ENCODE measurements at places on chromosomes 2 and 18.

DNA sequence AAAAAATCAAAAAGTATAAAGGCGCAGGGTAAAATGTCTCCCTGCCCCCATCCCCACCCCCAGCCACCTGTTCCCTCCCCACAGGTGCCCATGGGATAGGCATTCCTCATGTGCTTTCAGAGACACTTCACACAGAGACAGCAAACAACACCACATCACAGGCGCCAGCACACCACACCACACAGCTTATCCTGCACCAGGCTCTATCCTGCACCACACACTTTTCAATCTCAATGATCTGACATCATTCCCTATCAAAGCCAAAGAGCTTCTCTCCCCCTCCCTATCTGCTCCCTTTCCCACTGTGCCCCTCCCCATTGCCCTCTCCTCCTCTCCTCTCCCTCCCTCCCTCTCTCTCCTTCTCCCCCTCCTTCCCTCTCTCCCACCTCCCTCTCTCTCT is 15.5 kb downstream of the FAM178B start:
- no peak for DNase-seq

- no peak for DNase-seq
Observed at GRCh38 chr18:11661430-11661829, 27.6 kb upstream of the GNAL start.

GRCh38 chr18:34458410-34458977 is 233.8 kb upstream of the NOL4 start:
- DNase-seq, result no peak

- no peak for DNase-seq
Observed at GRCh38 chr18:25798046-25798445, 292.4 kb downstream of the SS18 start.

GRCh38 chr2:201761101-201761500 is 19.6 kb downstream of the ALS2 start:
- DNase-seq, result no peak

- no peak for DNase-seq
Observed at GRCh38 chr18:72336786-72337185, 207.4 kb downstream of the CBLN2 start.

DNA sequence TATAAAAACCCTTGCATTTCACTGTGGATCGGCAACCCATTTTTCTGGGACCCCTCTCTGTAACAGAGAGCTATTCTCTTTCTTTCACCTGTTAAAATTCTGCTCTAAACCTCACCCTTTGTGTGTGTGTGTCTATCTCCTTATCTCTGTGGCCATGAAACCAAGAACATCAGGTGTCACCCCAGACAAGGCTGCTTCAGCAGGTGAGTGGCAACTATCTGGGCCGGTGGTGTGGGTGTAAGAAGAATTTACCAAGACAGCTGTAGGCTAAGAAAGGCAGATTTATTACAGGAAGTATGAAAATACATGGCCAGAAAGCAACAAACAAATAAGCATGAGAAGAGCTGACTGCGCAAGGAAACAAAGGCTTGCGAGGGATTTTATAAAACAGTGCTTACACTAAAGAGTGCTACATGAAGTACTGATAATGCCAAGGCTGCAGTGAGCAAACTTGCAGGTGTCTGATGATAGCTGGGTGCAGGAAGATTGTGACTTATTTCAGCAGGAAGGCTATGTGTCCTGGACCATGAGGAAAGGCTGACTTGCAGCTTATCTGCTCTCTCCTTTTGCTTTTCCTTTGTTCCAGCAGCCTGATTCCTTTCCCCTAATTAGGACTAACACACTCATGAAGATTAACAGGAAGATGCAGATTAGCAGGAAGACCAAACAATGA is 421.1 kb downstream of the PTH2R start:
- no peak for DNase-seq

- no peak for DNase-seq
Observed at GRCh38 chr18:37534627-37535026, 31.0 kb downstream of the CELF4 start.

- DNase-seq, result no peak
Observed at GRCh38 chr2:211854832-211855231, 683.8 kb downstream of the ERBB4 start.

GRCh38 chr2:195642679-195643068 is 14.4 kb upstream of the SLC39A10 start:
- DNase-seq, result no peak

- no peak for DNase-seq
Observed at GRCh38 chr2:19933351-19933981, 31.7 kb upstream of the TTC32 start.

DNA sequence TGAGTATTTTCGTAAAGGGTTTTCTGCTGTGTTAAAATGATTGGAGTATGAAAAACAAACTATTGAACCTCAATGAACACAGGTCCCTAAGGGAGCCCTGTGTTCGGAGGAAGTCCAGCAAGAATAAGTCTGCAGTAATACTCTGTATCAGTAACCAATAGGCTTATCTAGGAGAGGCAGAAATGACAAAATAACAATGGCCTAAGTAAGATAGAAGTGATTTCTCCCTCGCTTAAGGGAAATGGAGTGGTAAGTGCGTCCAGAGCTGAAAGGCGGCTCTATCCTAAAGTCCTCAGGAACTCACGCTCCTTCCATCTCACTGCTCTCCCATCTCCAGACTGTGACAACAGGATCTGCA is 29.3 kb upstream of the MFSD6 start:
- DNase-seq, result no peak

DNA sequence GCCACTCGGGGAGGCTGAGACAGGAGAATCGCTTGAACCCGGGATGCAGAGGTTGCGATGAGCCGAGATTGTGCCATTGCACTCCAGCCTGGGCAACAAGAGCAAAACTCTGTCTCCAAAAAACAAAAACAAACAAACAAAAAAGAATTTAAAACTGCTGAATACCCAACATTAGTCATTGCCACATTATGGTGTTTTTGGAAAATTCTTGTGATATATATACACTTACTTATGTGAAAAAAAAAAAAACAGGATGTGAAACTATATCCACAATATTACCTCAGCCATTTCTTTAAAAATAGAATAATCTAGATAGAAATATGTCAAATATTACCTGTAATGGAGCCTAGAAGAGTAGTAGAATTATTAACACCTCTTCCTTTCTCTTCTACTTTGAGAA is 288.3 kb upstream of the FN1 start:
- no peak for DNase-seq

DNA sequence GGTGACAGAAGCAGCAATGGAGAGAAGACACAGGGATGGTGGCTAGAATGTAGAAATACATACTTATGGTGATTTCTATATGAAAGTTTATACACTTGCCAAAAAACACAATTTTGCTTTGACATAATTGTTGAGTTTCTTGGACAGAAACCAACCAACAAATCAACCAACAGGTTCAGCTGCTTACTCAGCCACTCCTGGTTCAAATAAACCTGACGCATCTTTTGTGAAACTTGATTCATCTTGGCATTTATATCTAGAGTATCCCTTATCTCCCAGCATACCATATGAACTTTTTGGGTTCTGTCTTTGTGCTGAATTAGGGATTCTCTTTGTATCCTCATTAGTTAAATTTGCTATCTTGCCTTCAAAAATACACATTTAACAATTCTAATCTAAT is 54.1 kb upstream of the ERBB4 start:
- DNase-seq, result no peak

GRCh38 chr18:67583621-67584020 is 67.1 kb upstream of the DSEL start:
- DNase-seq, result no peak

DNA sequence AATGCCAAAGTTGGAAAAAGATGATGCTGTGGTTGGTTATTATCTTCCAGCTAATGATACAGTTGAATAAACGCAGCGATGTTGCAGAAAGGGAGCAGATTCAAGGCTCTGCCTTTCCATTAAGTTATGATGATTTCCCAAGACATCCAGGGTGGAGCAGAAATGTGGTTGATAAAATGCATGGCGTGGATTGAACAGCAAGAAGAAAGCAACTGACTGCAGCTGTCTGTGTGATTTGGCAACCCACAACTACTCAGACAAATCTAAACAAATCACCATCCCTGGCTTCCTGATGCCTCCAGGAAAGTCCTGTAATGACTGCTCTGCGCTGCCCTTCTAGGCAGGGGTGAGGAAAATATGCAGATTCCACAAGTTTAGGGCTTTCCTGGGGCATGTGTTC is 166.3 kb downstream of the NRP2 start:
- no peak for DNase-seq

- no peak for DNase-seq
Observed at GRCh38 chr18:34859496-34859895, 149.4 kb downstream of the DTNA start.

- DNase-seq, result no peak
Observed at GRCh38 chr18:6644836-6645627, 84.5 kb upstream of the ARHGAP28 start.

DNA sequence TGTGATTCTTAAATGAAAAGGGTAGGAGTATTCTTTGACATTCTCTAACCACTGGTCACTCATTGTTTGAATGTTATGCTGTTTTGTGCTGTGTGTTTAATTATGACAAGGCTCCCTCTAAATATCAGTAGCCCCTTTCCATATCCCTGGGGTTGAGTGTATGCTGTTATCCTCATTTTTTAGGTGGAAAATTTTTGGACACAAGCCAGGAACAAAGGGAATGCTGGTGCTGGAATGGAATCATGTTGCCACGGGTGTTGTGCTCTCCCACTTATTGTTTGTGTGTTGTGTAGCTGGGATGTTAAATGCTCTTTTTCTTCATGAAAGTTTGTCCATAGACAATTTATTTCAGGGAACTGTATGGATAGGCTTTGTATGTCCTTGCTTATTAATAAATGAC is 43.3 kb downstream of the ZNF532 start:
- DNase-seq, result no peak

- no peak for DNase-seq
Observed at GRCh38 chr18:37649930-37650329, 84.3 kb upstream of the CELF4 start.

DNA sequence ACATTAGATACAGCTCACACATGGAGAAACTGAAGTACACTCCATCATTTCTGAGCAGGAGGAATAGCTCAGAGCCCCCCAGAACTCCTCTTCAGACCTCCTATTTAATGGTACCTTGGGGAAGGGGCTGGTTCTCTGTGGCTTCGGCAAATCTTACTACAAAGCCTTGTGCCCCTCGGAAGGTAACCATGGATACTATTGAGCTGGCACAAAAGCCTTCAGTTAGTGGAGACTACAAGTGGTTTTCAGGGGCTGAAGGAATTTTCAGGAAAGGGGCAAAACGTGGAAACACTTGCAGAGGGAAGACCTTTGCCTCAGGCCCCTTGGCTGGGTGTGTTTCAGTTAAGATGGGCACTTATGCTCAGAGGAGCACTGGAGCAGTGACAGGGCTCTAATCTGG is 1.1 kb upstream of the FAM237A start:
- no peak for DNase-seq

DNA sequence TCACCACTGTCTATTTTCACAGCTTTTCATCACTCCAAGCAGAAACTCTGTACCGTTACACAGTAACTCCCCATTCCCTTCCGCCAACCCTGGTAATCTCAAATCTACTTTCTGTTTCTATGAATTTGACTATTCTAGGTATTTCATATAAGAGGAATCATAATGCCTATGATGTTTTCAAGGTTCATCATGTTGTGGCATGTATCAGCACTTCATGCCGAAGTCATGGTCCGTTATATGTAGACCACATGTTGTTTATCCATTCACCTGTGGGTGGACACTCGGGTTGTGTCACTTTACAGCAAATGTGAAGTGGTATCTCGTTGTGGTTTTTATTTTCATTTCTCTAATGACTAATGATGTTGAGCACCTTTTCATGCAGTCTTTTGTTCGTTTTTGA is 21.6 kb downstream of the CPSF3 start:
- no peak for DNase-seq

GRCh38 chr2:238525990-238526389 is 99.3 kb downstream of the ASB1 start:
- DNase-seq, result no peak

DNA sequence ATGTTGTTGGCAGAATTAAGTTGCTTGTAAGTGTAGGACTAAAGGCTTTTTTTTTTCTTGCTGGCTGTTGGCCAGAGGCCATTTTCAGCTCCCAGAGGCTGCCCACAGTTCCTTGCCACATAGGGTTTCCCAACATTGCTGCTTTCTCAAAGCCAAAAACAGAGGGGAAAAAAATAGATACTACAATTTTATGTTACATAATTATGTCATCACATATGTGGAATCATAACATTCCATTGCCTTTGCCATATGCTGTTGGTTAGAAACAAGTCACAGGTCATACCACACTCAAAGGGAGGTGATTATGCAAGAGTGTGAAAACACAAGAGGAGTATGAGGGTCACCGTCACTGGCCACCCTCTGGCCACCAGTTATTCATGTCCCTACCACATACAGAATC is 154.5 kb downstream of the RTN4 start:
- no peak for DNase-seq

GRCh38 chr2:217047631-217048030 is 187.8 kb upstream of the TNP1 start:
- no peak for DNase-seq

- DNase-seq, result no peak
Observed at GRCh38 chr2:149586898-149587219, 716 bp downstream of the MMADHC start.

GRCh38 chr2:170235860-170236679 is 58.1 kb downstream of the MYO3B start:
- DNase-seq, result no peak

DNA sequence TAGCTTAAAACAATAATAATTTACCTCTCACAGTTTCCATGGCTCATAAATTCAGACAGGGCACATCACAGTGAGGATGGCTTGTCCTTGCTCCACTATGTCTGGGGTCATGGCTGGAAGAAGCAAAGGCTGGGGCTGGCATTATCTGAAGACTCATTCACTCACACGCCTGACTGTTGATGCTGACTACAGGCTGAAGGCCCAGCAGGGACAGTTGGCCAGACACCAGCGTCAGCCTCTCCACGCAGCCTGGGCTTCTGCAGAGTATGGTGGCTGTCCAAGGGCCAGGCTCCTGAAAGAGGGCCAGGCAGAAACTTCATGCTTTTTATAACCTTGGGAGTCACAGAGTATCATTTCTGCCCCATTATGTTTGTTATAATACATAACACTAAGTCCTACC is 33.4 kb downstream of the YPEL5 start:
- DNase-seq, result no peak

DNA sequence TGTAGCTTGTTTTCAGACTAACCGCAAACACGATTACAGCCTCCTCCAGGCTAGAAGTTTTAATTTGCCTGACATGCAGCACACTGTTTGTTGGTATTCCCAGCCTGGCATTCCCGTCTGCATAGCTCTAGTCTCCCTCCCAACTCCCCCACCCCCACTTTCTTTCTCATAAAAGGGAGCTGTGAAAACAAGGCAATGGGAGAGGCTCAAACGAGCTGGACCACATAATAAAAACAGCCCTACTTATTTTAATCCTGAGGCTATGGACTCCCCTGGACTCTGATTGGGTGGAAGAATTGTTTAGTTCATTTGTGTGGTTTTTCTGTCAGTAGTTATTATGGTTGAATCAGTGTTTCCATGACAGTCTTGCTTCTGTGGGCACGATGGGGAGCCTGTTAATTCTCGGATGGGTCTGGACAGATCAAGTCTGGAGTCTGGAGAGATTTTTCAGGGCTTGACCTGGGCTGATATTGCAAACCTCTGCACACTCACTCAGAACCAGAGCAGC is 1.2 kb downstream of the STON1 start:
- DNase-seq, result no peak
